ENCODE measurements at places on chromosomes 1 and 21.

DNA sequence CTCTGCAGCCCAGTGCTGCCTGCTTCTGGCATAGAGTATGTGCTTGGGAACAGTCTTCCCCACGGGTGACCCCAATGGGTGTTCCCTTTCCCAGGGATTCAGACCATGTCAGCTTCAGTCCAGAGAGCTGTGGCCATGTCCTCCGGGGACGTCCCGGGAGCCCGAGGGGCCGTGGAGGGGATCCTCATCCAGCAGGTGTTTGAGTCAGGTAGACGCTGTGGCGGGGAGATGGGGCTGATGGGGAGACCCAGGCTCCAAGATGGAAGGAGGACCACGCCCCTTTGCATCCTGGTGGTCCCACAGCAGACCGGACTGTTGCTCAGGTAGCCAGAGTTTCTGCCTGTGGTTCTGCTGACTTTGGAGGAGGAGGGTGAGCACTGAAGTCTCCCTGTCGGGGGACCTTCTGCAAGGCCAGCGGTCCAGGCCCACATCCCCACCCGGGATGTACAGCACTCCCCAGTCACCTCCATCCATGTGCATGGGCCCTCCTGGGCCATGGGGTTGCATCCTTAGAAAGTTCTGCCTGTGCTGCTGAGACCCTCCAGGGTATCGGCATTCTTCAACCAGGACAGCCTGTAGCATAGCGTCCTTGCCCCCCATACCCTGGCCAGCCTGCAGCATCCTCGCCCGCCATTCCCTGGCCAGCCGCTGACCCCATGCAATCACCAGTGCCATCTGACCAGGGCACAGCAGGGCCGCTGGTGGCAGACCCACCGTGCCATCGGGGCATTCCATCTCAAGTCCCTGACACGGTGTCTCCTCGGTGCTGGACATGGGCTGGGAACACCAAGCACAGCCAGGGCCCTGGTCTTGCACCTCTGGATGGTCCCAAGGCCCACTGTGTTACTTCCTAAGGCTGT lies 2.8 kb downstream of the AIRE start:
- no peak overlapping the region for H3K4me3 ChIP-seq
- H3K27ac ChIP-seq: no peak overlapping the region
- peaks cover 14% of the 10 kb centered on the region for H3K27me3 ChIP-seq

GRCh38 chr1:60283690-60284089 lies 210.1 kb upstream of the C1orf87 start:
- peaks cover 4% of the 10 kb centered on the region for H3K4me1 ChIP-seq
- H3K36me3 ChIP-seq: no peaks in the 10 kb centered on the region
- DNase-seq: no peak
- H3K27ac ChIP-seq: no peak overlapping the region

GRCh38 chr1:78645723-78646122 lies 3.9 kb upstream of the IFI44 start:
- peak overlapping the region; percentile 17 for H3K27ac ChIP-seq
- no peaks in the 10 kb centered on the region for H3K27me3 ChIP-seq
- no peak overlapping the region for H3K4me3 ChIP-seq
- DNase-seq: no peak
- H3K36me3 ChIP-seq: no peaks in the 10 kb centered on the region
- H3K4me1 ChIP-seq: peaks cover 5% of the 10 kb centered on the region

- H3K4me1 ChIP-seq: peaks cover 18% of the 10 kb centered on the region
- no peaks in the 10 kb centered on the region for H3K27me3 ChIP-seq
- no peak for DNase-seq
- H3K4me3 ChIP-seq: peak overlapping the region; percentile 90
- H3K27ac ChIP-seq: no peak overlapping the region
Observed at GRCh38 chr1:53888681-53889080, 916 bp downstream of the YIPF1 start.

GRCh38 chr21:44589586-44590305 lies 2.6 kb downstream of the KRTAP10-6 start:
- H3K4me1 ChIP-seq: no peaks in the 10 kb centered on the region
- H3K36me3 ChIP-seq: no peaks in the 10 kb centered on the region
- H3K4me3 ChIP-seq: no peak overlapping the region
- H3K27ac ChIP-seq: no peak overlapping the region
- H3K27me3 ChIP-seq: peaks cover 30% of the 10 kb centered on the region
- no peak for DNase-seq

Data from heart left ventricle (tissue), 16 donors.